ENCODE measurements at places on chromosomes 2 and 18.

GRCh38 chr2:70380621-70381020 lies 78.8 kb upstream of the FAM136A start:
- no peak for DNase-seq

- no peak for DNase-seq
Measured at GRCh38 chr2:42922293-42922692, 129.9 kb upstream of the HAAO start.

DNA sequence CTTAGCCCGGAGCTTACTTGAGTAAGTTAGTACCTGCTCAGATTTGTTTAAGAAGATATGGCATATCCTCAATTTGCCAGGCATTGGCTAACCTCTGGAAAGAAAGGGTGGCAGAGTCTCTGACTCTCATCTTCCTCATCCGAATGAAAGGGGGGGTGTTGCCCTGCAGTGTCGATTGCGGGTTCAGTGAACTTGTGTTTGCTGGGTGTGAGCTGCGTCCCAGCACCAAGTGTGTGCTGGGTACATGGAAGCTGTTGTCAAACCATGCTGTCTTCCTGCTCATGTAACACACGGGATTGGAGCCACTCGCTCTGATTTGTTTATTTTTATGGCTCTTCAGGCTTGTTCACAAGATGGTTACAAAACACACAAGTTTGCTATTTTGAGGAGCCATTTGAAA lies 171.4 kb upstream of the PXDN start:
- DNase-seq, result no peak

- no peak for DNase-seq
Measured at GRCh38 chr2:216743781-216744180, 48.4 kb upstream of the IGFBP5 start.

DNA sequence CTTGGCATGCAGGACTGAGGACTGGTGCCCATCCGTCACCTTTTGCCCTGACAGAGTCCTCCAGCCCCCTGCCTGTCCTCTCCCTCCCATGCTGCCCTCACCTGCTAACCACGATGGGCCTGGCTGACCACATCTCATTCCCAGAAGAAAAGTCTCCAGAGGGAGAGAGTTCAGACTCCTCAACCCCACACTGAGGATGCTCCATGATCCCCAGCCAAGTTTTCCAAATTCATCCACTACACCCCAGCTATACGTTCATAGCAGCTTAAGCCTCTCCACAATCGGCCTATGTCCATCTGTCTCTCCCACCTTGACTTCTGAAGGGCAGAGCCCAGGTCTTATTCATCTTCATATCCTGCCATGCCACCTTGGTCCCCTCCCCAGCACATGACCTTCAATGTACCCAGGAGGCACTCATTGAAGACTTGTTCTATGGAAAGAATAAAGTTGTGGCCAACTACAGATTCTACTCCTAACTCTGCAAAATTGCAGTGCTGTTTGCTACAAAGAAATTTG lies 115.6 kb upstream of the ID2 start:
- no peak for DNase-seq

DNA sequence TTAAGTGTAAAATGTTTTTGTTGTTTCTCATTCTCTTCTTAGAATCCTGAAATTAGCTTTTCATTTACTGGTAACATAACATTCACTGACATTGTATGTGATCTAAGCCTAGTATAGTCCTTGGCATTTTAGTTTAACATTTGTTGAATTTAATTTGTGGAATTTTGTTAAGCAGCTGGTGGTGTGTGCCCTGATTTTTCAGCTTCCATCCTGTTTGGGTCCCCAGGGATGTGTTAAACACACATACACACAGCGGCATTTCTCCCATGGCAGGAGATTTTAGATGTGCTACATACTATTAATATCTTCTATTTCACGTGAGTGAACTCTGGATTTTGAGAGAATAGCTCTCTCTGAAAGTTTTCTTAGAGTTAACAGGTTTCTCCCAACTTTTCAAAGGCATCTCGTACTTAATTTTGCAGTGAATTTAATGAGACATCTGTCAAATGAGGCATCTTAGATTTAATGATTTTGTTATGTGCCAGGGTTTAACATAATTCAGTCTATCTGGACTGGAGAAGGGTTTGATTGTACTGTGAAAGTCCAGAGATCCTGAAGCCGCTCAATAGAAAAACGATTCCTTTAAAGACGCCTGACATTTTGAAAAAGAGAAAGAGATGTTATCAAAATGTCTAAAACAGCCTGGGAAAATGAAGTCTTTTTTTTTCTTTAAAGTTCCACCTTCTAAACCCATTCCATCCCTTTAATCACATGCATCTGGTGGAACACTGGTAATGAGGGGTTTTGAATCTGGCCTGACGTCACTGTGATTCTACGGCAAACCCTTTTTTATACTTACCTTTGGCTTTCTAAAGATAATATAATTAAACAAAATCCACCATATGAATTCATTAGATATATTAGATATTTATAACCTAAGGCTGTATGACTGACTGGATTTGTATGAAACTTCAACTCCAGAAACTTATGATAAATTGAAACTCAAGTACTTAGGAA lies 6.8 kb downstream of the PHLPP1 start:
- no peak for DNase-seq

- DNase-seq, result no peak
Measured at GRCh38 chr2:205908212-205909183, 177.5 kb downstream of the INO80D start.

DNA sequence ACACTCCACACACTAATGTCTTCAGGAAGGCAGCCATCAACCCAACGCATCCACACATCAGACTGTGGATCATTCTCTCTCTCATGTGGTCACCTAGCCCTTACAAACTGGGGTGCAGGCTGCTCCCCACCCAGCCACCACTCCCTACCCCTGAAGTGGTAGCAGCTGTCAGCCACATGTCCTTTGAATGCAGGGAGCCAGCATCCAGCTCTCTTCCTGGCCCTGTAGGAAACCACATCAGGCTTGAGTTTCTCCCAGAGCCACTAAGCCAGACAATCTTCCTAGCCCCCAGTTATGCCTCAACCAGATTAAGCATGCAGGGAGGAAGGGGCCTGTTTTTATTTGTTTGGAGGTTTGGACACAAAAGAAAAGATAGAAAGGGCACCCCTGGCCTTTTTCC lies 52.8 kb upstream of the SPP2 start:
- DNase-seq, result no peak

- no peak for DNase-seq
Measured at GRCh38 chr2:145511946-145512345, 992.0 kb upstream of the ZEB2 start.

- no peak for DNase-seq
Measured at GRCh38 chr2:48549972-48550371, 20.0 kb downstream of the STON1 start.

- no peak for DNase-seq
Measured at GRCh38 chr2:204015118-204015843, 78.7 kb downstream of the ICOS start.

- DNase-seq, result no peak
Measured at GRCh38 chr2:221590861-221591365, 18.8 kb upstream of the EPHA4 start.

GRCh38 chr2:191539068-191539467 lies 138.9 kb upstream of the NABP1 start:
- DNase-seq, result no peak

DNA sequence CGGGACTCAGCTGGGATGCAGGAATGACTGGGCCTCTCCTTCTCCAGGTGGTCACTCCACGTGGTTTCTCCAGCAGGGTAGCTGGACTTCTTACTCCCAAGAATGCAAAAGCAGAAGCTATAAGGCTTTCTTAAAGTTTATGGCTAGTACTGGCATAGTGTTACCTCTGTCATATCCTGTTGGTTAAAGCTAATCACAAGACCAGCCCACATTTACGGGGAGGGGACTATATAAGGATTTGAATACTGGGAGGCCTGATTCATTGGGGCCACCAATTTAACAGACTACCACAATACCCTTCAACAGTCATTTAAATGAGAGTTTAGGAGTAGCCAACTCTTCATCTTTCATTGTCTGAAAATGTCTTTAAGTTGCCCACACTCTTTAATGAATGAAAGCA lies 94.4 kb upstream of the TSPYL6 start:
- DNase-seq, result no peak

DNA sequence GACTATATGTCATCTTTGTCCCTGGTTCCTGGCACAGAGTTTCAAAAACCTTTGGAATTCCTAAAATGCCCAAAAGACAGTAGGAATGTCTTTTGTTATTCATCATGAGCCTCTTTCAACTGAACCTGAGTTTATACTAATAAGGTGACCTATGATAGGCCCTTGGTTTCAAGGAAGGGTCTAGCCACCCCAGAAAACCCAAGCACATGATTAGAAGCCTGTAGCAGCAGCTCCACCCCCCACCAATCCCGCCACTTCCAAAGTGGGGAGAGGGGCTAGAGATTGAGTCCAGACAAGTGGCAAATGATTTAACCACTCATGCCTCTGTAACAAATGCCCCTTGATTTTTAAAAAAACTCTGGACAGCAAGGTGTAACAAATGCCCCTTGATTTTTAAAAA lies 56.8 kb downstream of the ADD2 start:
- DNase-seq, result no peak

DNA sequence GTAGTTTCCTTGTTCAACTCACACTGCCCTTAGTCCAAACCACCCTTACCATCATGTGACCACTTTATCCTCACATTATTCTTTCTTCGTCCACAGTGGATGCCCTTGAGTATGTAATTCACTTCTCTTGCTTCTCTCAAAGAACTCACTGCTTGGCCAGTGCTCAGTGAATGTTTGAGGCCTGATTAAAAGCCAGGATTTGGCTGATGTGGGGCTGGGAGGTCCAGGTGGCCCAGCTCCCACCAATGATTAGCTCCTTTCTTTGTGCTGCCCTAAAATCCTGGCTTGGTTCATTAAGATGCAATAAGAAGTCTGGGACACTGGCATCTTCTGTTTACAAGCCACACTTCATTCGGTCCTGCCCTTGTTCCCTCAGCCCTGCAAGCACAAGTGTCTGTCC lies 97.8 kb upstream of the CELF4 start:
- no peak for DNase-seq

DNA sequence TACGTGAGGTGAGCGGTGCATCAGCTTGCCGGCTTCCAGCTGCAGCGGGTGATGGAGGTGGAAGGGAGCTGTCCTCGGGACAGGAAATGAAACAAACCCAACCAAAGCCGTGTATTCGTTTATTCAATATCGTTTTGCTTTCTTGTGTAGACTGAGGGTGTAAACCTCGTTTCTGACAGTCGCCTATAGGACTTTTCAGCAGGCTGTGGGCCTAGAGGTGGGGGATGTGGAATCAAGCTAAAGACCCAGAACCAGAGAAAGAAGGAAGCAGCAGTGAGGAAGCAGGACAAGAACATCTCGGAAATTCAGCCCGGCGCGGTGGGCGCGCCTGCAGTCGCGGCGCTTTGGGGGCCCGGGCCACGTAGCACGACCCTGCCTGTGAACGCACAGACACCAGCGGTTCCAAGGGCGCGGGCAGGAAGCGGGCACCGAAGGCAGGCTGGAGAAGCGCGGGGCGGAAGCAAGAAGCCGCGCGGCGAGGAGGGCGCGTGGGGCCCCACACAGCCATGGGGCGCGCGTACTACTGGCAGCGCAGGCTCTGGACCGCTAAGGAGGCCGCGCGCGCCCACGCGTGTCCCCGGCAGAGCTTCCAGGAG lies 755 bp upstream of the ATP9B start:
- DNase-seq, result no peak

DNA sequence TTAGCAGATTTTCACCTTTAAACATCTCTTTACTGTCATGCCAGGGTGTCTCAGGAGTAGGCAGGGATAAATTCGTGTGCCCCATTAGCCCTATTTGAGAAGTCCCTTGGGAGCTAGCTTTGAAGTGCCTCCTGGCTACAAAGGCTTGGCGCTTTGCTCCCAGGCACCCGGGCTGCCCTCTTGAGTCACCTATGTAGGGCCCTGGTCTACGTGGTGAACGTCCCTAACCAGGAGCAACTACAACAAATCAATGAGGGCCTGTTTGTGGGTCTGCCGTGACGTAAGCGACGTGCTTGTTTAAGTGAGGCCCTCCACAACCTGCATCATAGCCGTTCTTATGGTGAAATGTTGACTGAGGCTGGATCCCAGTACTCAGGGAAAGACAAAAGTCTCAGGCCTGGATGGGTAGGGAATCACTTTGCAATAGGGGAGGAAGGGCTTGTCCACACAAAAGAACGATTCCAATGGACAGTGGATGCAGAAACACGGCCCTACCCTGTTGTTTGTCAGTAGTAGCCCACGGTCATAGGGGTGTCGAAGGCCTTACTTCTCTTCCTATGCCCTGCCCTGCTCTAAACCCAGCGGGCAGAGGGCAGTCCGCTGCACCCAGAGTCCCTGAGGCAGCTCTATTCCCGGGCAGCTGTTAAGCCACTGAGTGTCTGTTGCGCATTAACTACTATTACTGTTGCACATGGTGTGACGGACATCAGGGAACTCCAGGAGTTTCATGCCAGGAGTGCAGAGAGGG lies 93.9 kb downstream of the INHBB start:
- DNase-seq, result no peak

GRCh38 chr2:143907801-143908200 lies 612.1 kb downstream of the ZEB2 start:
- no peak for DNase-seq

DNA sequence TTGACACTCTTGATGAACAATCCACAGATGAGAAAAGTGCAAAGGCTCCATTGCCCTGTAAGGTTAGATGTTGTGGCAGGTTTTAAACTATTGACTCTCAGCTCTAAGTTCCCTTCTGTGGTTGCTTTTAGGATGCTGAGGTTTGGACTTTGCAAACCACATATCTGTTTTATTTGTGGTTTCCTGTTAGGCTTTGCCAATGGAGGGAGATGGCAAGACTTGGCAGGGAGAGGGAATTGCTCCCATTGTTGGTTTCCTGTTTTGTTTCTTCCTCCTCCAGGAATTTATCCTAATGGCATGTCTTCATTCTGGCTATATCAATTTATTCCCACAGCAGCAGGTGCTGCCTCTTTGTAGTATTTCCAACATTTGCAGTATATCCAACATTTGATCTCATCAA lies 772.3 kb downstream of the LRRTM4 start:
- no peak for DNase-seq

GRCh38 chr18:49936821-49937220 lies 123.5 kb upstream of the ACAA2 start:
- DNase-seq, result no peak

- DNase-seq, result no peak
Measured at GRCh38 chr2:183250472-183250871, 126.2 kb downstream of the NUP35 start.

GRCh38 chr2:69241664-69242514 lies 145.1 kb downstream of the GFPT1 start:
- no peak for DNase-seq

- no peak for DNase-seq
Measured at GRCh38 chr2:126244937-126245336, 411.0 kb upstream of the GYPC start.

DNA sequence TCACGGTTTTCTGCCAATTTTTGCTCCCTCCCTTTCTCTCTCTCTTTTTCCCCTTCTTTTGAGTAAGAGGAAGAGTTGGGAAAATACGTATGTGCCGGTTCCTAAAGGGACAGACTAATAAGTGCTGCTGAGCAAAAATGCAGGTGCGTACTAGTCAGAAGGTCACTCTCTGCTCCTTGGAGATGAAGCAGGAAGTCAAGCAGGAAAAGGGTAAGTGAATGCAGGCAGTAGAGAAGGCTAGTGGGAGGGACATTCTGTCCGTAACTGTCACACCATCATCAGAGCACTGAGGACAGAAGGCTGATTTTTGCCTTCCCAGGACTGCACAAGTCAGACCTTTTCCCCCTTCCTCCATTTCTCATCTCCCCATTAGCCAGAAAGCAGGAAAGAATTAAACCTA lies 105.7 kb downstream of the CDH2 start:
- DNase-seq, result no peak

GRCh38 chr2:122634256-122634655 lies 878.8 kb downstream of the TSN start:
- DNase-seq, result no peak
